ENCODE measurements at places on chromosomes 1 and 21.

GRCh38 chr1:151408891-151409290, 9.5 kb downstream of the PSMB4 start:
- DNase-seq, result no peak

GRCh38 chr1:111441573-111442192, 7.4 kb downstream of the WDR77 start:
- DNase-seq, result peak; percentile 35

GRCh38 chr1:46013581-46013980, 118.8 kb downstream of the PIK3R3 start:
- no peak for DNase-seq

GRCh38 chr1:201116091-201116490, 3.9 kb upstream of the CACNA1S start:
- no peak for DNase-seq

- DNase-seq, result peak; percentile 88
Measured at GRCh38 chr1:1421147-1421906, at the start of gene ANKRD65. Gene ANKRD65, minus strand, starts transcription at chr1:1421276. Its CDS starts 271 bp downstream, at chr1:1421005.

DNA sequence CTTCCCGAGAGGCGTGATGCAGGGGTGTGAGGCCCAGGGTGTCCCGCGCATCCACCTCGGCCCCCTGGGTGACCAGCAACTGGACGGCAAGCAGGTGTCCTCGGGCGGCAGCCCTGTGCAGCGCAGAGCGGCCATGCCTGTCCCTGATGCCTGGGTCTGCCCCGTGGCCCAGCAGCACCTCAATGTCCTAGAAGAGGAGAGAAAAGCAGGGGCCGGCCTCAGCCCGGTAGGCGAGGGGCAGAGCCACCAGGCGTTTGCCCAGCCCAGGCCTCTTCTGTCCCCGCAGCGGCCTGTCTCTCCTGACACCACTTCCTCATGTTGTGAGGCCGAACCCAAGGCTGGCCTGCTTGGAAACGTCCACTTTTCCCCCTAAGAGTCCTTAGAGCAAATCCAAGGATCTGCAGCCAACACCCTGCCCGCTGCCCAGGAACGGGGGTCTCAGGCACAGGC, 1.7 kb downstream of the ANKRD65 start:
- no peak for DNase-seq

GRCh38 chr1:51728611-51729155, 111.8 kb downstream of the OSBPL9 start:
- DNase-seq, result no peak
